Left kidney (tissue), 8 donors: ENCODE measurements at places on chromosomes 5 and 9.

DNA sequence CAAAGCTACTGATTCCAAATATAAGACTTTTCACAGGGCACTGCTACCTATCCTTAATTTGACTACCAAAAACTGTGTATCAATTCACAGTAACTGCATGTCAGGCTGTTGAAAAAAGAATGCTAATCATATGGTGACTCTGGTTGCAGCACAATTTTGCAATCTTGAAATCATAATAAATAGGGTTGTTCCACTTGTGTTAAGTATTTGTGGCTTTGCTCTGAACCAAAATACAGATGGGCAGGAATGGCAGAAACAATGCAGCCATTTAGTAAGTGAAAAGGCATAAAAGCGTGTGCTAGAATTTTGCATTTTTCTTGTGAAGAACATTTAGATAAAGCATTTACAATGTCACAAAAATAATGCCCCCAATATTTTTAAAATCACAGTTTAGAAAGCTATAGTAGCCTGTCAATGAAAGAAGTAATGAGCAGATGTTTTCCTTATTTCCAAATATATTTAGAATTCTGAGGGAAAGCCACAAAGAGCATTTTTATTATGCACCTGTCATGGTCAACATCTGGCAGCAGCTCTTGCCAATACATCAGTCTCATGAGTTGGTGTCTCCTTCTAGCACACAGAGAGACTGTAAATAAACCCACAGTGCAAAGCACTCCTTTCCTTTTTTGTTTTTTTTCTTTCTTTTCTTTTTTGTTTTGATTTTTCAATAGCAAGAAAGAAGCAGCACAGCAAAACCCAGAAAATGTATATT, 54.8 kb upstream of the PAM start:
- no peak for DNase-seq

DNA sequence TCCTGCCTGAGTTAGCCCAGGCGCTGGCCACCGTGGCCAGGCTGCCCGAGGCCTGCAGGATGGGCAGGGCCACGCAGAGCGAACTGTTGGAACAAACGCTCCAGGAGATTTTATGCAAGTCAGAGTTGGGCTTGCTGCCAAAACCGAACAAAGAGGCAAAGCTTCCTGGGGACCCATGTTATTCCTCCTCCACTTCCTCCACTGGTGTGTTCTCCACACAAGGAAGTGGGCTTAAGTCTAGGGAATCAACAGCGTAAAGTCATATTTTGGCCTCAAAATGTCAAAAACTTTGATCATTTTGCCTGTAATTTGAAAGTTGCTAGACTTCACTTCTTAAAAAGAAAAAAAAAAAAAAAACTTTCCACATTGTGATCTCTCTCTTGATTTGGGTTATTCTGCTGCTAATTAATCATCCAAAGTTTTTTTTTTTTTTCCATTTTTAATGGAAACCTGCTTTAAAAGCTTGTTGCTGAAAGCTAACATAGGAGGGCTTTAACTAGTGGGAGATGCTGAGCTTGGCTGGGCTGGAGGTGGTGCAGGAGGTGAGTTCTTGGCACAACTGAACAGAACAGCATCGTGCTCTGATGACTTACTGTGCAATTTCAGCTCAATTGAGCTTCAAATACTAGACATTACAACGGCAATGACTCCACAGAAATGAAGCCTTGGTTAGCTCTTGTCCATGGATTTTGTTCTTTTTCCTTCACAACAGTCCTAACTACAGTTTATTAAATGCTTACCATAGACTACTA, 73.0 kb downstream of the PTPDC1 start:
- DNase-seq: peak; percentile 57

- DNase-seq: no peak
Measured at GRCh38 chr9:127943731-127944144, 6.1 kb upstream of the DPM2 start.

DNA sequence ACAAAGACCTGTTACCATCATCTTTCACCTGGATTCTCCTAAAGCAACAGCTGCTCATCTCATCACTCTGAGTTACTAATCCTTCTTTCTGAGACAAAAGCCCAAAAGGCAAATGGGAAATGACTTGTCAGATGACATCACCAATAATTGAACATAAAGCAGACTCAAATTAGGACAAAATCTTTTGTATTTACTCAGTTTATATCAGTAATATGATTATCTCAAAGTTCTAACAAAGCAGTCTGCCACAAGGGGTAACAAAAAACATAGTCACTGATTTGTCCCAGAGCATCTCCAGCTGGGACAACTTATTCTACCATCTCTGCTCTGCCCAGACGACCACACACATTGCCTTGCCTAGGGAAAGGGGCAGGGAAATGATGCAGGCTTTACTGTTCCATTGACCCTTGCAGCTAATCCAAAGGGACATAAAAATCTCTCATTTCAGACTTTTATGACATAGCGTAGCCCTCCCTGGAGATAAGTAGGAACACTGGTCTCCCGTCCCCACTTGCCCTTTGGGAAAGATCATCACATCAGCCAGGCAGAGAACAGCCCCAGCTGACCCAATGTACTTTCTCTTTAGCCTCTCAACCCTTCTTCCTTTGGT, 249.5 kb upstream of the PTGER4 start:
- no peak for DNase-seq

- no peak for DNase-seq
Measured at GRCh38 chr9:16344343-16344742, 526.1 kb downstream of the BNC2 start.

GRCh38 chr9:113589407-113589806, 125.9 kb downstream of the RGS3 start:
- DNase-seq: no peak

GRCh38 chr9:2132484-2133082, 117.4 kb downstream of the SMARCA2 start:
- DNase-seq: peak; percentile 55

GRCh38 chr5:102306121-102306520, 10.0 kb upstream of the SLCO4C1 start:
- no peak for DNase-seq
